ENCODE measurements at places on chromosomes 2 and 18. TPM values are rescaled to one million over a fixed set of nuclear protein-coding genes. Genes with fewer than 3 reads are reported as not detected.

Gene LGALSL
- 0.50 TPM for total RNA-seq

Gene SGPP2
- total RNA-seq = 0.20 TPM

Gene FSIP2
- total RNA-seq = 0.20 TPM

Gene CFAP53
- total RNA-seq = 0.92 TPM

Gene RDH14
- 14.7 TPM for total RNA-seq

Gene PDIA6
- total RNA-seq = 236 TPM

Gene FAP
- not detected for total RNA-seq

Gene KCNIP3
- total RNA-seq = not detected

Gene FEV
- total RNA-seq = not detected

Gene SCTR
- not detected for total RNA-seq

Gene PLGLB2
- total RNA-seq = 2.5 TPM

Gene ANAPC1
- total RNA-seq = 73.3 TPM
